Mononuclear cell (primary cell): ENCODE measurements at places on chromosomes 5 and 9. TPM values are rescaled to one million over a fixed set of nuclear protein-coding genes. Genes with fewer than 3 reads are reported as not detected.

ITGA2 gene
- 0.73 TPM for total RNA-seq

SPINK13 gene
- total RNA-seq, result not detected

IL17B gene
- total RNA-seq, result not detected

SCGB3A2 gene
- total RNA-seq, result not detected

DOK3 gene
- total RNA-seq, result 38.6 TPM

PCDHGA10 gene
- total RNA-seq, result 0.52 TPM

PRR16 gene
- total RNA-seq, result 0.63 TPM

ST8SIA4 gene
- 20.7 TPM for total RNA-seq

CCL27 gene
- 0.21 TPM for total RNA-seq

HTR1A gene
- not detected for total RNA-seq

LCP2 gene
- 440 TPM for total RNA-seq
